ENCODE measurements at places on chromosomes 12 and 14.

DNA sequence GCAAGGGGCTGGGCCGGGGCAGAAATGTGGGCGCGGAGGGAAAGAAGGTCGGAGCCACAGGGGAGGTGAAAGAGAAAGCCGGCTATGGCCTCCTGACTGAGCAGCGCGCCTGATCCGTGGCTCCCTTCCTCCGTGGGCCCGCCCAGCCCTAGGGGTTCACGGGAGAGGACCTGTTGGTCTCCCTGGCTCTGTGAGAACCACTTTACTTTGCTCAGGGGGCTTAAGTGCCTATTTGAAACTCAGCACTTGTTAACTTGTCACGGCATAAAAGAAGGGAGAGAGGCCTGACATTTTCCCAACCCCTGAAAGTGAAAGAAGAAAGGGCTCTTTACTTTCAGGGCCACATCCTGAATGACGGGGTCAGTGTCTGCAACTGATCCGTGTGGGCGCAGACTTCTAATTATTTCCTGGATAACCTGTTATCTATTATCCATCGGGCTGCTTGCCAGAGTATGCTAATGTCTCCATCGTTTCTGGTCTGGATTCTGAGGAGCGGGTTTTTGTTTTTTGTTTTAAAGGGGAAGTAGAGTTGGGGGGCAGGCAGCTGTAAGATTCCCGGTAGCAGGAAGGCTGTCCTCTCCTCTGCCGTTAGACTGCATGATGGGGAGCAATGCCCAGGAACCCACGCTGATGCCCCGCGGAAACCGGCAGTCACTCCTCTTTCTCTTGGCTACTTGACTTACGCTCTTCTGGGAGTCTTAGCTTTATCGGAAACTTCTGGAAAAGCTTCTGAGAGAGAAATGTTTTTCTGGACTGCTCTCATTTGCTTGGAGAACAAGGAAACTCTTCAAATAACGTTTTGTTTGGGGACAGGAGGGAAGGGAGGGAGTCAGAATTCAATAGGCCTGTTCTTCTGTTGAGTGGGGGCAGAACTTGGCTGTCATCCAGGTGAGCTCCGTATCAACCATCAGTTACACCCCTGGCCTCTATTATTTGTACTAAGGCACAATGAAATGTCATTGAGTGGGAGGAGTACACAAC is 127.7 kb upstream of the MAX start:
- peak; percentile 51 for DNase-seq

GRCh38 chr12:2292560-2292959 is 239.8 kb downstream of the CACNA1C start:
- no peak for DNase-seq

DNA sequence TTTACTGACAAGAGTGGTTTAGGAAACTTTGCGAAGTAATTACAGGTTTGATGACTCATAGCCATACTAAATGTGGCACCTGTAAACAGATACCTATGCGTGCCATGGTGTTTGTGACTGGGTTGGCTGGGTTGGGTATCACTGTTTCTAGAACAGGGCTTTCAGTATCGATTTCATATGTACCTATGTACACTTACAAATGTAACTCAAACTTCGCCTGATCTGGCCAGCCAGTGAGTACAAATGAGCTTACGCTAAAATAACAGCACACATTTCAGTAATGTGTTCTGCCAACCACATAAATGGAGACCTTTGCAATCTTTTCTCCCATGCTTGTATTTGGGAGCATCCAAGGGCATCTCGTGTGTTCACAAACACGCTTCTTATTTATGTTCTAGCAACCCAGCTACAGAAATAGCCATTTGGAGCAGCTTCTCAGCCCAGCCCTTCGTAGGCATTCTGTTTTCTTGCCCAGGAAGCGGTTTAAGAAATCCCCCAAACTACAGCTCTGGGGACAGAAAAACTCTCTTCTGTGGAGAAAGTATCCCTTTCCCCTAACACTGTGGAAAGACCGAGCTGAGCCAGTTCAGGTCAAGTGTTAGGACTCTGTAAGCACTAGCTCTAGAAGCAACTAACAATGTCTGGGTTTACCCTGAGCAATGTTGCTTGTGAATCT is 42.3 kb upstream of the MDM1 start:
- DNase-seq: peak; percentile 52

GRCh38 chr12:112097641-112098040 is 10.9 kb downstream of the NAA25 start:
- DNase-seq: no peak

- DNase-seq: no peak
These were observed 13.5 kb upstream of the EML1 start for GRCh38 chr14:99779751-99780150.

- peak; percentile 56 for DNase-seq
These were observed 1.5 kb downstream of the BIN2 start for GRCh38 chr12:51322452-51322851.

DNA sequence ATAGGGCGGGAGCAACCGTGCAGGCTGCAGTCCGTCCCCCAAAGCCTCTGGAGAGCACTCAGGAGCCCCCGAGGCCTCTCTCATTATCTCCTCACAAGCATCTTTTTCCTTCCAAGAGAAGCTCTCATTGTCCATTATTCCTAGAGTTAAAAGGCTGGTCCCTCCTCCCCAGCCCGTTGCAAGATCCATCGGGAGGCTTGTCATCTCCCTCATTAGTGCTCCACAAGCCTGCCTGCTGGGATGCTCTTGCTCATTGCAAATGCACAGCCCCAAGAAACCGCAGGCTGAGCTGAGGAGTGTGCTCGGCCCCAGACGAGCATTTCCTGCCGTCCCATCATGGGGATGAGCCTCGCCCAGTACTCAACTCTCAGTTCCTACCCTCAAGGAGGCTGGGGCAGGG is 23.3 kb downstream of the NUAK1 start:
- no peak for DNase-seq

DNA sequence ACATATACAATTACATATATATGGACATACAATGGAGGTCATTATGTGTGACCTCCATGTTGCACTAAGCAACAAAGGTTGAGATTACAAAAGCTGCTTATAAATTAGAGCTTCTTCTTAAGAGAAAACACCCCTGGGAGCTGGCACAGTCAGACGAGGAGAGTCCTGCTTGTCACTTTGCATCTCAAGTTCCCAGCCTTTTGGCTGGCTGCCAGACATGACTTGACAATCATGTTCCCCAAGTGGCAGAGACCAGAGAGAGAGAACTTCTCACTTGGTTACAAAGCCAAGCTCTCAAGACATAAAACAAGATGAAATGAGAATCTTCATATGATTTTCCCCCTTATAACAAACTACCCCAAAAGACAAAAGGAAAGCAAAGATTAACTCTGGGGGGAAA is 8.5 kb upstream of the SYNJ2BP start:
- no peak for DNase-seq

DNA sequence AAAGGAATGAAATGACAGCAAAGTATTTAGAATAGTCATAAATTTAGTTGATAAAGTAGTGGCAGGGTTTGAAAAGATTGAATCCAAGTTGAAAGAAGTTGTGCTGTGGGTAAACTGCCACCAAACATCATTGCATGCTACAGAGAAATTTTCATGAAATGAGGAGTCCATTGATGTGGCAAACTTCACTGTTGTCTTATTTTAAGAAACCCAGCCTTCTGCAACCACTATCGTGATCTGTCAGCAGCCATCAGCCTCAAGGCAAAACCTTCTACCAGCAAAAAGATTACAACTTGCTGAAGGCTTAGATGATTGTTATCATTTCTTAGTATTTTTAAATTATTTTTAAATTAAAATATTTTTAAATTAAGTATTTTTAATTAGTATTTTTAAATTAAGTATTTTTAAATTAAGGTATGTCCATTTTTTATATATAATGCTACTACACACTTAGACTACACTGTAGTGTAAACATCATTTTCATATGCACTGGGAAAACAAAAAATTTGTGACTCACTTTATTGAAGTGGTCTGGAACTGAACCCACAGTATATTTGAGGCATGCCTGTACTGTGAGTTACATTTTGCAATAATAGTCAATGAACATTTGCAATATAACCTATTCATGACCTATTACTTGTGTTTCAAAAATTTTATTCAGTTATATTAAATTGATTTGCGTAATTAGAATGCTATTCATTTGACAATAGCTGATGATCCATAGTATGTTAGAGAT is 67.2 kb upstream of the SYT1 start:
- DNase-seq: no peak

GRCh38 chr12:24436667-24437066 is 487.2 kb upstream of the SOX5 start:
- no peak for DNase-seq

GRCh38 chr14:100654814-100655740 is 67.9 kb upstream of the BEGAIN start:
- DNase-seq: peak; percentile 51

- DNase-seq: no peak
These were observed 544.0 kb downstream of the CCER1 start for GRCh38 chr12:90410962-90411361.

DNA sequence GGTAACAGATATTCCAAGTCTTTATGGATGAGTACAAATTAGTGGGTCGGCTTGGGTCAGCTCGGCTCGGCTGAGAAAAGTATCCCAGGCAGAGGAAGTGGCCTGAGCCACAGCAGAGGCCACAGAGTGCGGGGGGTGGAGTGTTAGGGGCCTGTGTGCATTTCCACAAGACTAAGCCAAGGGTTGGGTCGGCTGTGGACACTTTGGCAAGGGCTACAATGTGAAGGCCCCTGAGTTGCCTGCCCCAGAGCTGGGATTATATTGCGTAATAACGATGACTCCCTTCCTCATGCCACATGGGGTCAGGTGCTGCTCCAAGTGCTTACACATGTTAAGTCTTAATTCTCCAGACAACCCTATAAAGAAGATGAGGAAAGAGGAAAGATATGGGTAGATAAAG is 11.4 kb downstream of the EVL start:
- no peak for DNase-seq

GRCh38 chr14:68919129-68919927 is 59.8 kb downstream of the ACTN1 start:
- DNase-seq: no peak

GRCh38 chr14:80419345-80419744 is 208.0 kb upstream of the DIO2 start:
- DNase-seq: no peak

DNA sequence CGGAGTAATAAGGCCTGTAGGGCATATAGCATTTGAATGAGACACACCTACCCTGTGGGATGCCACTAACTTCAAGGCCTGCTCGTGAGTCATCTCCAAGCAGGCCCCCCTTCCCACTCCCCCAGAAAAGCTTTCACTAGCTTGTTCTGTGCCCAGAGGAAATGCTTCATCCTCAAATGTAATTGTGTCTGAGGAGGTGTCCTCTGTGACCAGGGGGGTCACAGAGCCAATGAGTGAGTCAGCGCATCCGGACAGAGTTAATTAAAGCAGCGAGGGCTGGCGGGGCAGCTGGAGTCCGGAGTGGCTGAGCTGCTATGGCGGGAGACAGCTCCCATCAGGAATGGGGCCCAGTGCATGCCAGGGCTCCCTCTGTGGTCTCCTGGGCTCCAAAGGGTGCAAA is 27.0 kb upstream of the ESRRB start:
- DNase-seq: no peak

- no peak for DNase-seq
These were observed 25.2 kb upstream of the PPFIBP1 start for GRCh38 chr12:27498761-27499160.

- no peak for DNase-seq
These were observed 6.7 kb upstream of the BATF start for GRCh38 chr14:75515629-75515996.

DNA sequence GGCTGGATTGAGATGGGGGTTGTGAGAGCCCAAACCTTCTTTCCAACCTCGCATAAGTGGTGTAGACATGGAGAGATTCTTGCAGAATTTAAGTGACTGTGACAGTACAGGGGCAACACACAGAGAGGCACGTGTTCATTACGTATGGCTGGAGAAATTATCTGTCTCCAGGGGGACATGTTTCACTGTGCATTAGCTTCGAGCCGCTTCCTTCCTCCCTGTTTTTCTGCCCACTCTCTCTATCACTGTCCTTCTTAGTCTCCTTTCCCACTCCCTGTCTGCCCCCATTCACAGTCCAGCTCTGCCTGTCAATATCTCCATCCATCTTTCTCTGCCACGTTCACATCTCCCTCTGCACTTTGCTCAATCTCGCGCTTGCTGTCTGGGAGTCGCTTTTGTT is 11.5 kb upstream of the C14orf93 start:
- no peak for DNase-seq

GRCh38 chr12:59936534-59936933 is 340.7 kb downstream of the SLC16A7 start:
- no peak for DNase-seq

- no peak for DNase-seq
These were observed 9.3 kb downstream of the ISCU start for GRCh38 chr12:108571609-108572165.

GRCh38 chr12:133105620-133106019 is 24.5 kb downstream of the ZNF891 start:
- no peak for DNase-seq

- DNase-seq: peak; percentile 54
These were observed at the start of gene BEGAIN for GRCh38 chr14:100587086-100587762. Gene BEGAIN, minus strand, starts transcription at chr14:100587417. Its CDS starts 127 bp downstream, at chr14:100587290.

DNA sequence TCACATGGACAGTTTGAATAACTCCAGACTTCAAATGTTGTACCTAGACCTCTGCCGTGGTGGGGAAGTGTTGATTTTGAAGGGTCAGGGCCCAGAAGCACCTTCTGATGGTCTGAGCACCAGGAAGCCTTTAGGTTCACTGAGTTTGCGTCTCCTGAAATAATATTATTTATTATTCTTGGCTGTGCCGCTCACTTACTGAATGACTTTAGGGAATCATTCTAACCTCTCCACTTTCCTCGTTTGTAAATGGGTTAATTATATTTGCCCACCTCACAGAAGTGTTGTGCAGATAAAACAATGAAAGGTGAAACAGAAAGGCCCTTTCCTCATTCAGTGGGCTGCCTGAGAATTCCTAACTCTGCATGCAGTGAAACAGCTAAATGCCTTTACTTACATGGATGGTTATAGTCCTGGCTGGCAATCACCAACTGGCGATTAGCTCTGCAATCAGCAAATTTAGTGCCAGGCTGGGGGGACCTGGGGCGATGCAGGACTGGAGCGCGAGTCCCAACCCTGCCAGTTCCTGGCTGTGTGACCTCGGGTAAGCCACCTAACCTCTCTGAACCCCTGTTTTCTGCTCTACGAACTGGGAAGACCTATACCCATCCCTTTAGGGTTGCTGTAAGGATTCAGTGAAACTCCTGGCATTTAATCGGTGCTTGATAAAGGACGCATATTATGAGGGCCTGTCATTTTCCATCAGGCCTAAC is 57.5 kb downstream of the MAP1LC3B2 start:
- no peak for DNase-seq

- DNase-seq: no peak
These were observed 10.5 kb upstream of the STAC3 start for GRCh38 chr12:57261428-57261865.
